SW480 (cell line): ENCODE measurements at places on chromosomes 5 and 9.

- no peak for DNase-seq
Observed at GRCh38 chr5:139277171-139277570, 16.4 kb upstream of the MATR3 start.

DNA sequence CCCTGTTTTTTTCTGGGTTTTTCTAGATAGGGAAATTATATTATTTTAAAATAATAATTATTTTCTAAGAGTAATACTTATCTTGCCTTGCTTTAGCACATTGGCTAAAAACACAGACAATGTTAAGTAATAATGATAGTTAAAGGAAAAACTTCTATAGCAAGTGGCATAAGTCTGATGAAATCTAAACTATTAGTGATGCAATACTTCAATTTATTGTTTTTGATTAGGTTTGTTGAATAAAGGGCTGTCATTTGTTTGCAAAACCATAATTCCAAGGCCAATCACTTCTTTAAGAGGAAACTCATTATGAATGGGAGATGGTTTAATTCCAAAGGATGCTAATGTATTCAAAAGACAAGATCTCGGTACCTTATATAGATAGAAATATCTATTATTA, 293.8 kb upstream of the FBXL7 start:
- no peak for DNase-seq

- DNase-seq = no peak
Observed at GRCh38 chr9:16406526-16407225, 463.8 kb downstream of the BNC2 start.

DNA sequence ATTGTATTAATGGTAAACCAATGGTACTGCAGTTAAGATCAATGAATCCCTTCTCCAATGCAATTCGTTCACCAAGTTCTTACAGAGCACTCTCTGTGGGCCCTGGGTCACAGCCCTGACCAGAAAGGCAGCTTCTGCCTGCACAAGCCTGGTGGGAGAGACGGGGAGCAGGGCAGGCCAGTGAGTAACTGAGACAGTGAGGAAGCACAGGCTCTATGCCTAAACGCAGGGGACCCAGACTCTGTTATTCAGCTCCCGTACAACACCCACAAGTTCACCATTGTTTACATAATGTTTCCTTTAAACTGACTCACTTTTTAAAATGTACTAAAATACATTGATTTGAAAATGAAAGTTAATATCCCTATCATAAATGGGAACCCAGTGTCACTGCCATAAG, 40.5 kb upstream of the CTSL start:
- DNase-seq = no peak

DNA sequence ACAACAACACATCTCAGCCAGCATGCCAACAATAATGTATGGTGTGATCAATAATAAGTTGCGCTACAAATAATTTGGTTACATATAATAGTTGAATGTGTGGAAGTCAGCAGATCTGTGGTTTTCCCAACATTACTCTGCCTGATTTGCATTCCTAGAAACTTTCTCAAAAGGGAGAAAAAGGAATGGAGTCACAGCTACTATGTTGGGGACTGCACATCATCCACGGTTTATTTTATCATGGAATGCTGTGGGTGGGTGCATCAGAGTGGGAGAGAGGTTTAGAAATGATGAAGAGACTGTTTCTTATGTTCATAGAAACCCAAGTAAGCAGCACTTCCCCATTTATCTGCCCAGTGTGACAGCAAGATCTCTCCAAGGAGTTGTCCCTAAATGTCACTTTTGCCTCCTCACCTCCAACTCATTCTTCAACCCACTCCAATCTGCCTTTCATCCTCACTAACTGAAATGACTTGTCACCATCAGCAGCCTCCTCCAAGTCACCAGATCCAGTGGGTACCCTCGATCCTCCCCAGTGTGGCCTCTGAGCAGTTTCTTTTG, 2.8 kb upstream of the SPOCK1 start:
- no peak for DNase-seq

GRCh38 chr5:75993183-75993582, 90.0 kb upstream of the SV2C start:
- DNase-seq = no peak

GRCh38 chr5:112366987-112367386, 52.1 kb downstream of the EPB41L4A start:
- DNase-seq = no peak

DNA sequence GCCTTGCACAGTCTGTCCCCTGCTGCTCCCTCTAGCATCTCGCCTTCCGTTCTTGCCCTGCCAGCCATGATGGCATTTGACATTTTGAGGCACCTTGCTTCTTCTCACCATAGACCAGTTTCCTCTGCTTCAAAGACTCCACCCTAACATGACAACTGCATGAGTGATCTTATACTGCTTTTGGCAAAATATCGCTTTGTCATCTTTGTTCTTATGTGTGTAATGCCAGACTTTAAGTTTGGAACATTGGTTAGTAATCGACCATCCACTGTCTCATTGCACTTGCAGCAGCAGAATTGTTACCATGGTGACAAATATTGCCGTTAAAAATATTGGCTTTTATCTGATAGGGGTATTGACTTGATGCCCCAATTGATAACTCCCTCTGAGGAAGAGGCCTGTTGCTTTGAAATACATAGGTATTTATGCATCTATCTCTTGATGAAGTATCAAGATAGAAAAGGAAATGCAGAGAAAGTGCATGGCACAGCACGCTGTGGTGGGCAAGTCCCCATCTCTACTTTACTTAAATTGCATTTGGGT, 6.8 kb downstream of the GARIN3 start:
- DNase-seq = no peak

GRCh38 chr9:82681809-82682208, 381.1 kb downstream of the RASEF start:
- DNase-seq = no peak

DNA sequence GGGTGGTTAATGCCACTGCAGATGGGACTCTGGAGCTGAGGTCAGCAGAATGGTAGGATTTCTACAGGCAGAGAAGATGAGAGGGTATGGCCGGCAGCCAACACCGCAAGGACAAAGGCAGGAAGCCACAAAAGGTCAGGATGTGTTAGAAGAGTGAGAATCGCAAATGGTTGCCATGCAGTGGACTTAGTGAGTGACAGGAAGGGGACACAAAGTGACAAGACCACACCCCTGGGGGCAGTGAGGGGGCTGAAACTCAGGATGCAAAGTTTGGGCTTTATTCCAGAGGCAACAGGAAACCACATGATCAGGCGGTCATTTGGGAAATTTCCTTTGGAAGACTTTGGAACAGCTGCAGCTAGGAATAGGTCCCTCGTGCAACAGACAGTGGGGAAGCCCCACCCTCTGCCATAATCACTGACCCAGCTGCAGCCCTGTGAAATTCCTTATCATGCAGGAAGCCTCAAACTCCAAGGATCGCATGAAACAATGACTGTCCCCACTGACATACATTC, 14.2 kb upstream of the CCDC180 start:
- DNase-seq = peak; percentile 87

GRCh38 chr5:5983261-5983980, 394.9 kb downstream of the MED10 start:
- no peak for DNase-seq

DNA sequence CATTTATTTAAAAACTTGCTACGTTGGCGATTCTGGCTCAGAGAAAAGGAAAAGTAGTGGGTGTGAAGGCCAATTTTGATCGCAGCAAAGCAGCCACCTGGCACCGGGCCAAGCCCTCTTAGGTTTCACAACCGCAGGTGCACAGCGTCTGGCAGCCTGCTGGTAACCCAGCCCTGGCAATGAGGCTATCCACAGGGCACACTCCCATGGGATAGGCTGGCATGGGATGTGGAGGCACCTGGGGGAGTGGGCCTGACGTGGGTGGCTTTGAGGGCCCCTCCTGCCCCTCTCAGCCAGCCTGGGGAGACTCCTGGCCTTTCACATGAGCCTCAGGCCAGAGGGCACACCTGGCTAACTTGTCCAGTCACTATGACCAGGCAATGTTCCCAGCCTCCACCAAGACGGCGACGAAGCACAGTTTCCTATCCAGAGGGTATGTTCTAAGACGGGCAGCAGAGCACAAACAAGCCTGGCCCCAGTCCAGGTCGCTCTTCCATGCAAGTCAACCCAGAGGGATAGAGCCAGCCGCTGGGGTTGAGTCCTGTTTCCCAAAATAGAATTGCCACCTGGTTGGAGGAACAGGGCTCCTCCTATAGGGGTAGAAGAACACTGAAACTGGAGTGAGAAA, 19.0 kb downstream of the CMBL start:
- DNase-seq = peak; percentile 75

DNA sequence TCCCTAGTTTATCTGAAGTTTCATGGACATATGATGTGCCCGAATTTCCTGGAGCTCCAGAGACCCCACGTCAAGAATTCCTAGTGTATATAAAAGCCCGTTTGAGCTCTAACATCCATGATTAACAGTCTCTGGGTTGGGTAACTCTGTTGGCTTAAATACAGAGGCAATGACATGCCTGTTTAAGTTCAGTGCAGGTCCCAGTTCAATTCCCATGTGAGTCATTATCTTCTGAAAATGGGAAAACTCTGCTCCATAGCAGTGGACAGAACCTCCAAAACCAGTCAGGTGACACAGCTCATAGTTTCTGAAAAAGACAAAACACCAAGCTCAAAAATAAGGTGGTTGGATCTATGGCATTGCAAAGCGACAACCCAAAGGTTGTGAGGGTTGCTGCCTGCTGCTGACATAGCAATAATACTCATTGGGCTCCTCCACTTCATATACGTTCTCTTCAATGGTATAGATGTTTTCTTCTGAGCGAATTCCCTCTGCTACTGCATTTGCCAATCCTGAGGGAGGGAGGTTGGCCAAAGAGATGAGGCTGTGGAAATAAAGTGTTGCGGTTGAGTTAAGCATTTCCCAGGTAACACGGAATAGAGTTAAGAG, 22.0 kb downstream of the HAVCR2 start:
- no peak for DNase-seq

GRCh38 chr9:105205787-105206495, 38.5 kb upstream of the SLC44A1 start:
- DNase-seq = no peak

- DNase-seq = peak; percentile 34
Observed at GRCh38 chr9:87862536-87863268, 20.0 kb upstream of the SPATA31E1 start.

- no peak for DNase-seq
Observed at GRCh38 chr9:36170531-36170930, 1.3 kb downstream of the CCIN start.

DNA sequence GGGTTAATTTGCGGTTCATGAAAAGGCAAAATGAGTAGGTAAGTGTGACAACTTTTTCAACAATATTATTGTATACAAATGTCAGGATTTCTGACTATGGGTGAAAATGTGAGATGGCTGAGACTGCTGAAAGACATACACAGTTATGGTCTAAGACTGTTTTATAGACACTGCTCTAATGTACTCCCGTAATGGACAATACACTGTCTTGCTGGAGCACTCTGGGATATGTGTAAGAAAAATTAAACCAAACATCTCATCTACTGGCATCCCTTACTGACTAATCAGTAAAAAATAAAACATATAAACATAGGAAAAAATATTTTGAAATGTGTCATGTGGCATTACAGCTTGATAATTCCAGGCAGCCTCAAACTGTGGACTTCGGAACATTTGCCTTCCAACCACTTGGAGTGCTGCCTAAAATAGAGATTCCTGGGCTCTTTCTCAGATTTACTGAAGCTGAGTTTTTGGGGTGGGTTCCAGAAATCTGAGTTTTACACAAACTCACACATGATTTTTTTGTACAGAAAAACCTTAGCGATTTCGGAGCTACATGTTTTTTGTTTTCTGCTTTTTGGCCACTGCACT, 233.9 kb upstream of the TBCA start:
- no peak for DNase-seq

DNA sequence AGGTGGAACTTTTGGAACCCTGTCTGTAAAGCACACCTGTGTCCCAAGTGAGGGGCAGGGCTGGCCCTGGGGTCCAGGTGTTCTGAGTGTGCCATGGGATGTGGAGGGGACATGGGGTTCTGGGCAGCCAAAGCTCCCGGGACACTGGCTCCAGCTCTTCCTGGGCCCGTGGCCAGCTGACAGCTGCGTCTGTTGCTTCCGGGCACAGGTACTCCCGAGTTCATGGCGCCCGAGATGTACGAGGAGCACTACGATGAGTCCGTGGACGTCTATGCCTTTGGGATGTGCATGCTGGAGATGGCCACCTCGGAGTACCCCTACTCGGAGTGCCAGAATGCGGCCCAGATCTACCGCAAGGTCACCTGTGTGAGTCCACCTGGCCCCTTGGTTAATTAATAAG, 50.7 kb downstream of the WNK2 start:
- no peak for DNase-seq

- DNase-seq = no peak
Observed at GRCh38 chr9:134271338-134272301, 54.6 kb upstream of the RXRA start.

GRCh38 chr5:164303646-164304215, 798.3 kb downstream of the MAT2B start:
- DNase-seq = no peak

GRCh38 chr5:114391321-114391720, 29.5 kb downstream of the KCNN2 start:
- DNase-seq = no peak

- DNase-seq = no peak
Observed at GRCh38 chr5:132667309-132667708, 6.5 kb upstream of the IL4 start.

GRCh38 chr5:179302499-179303185, 42.6 kb downstream of the ADAMTS2 start:
- DNase-seq = no peak

- no peak for DNase-seq
Observed at GRCh38 chr9:127209220-127209619, 55.4 kb upstream of the GARNL3 start.

- DNase-seq = no peak
Observed at GRCh38 chr5:122297587-122298298, 14.3 kb upstream of the SNCAIP start.

DNA sequence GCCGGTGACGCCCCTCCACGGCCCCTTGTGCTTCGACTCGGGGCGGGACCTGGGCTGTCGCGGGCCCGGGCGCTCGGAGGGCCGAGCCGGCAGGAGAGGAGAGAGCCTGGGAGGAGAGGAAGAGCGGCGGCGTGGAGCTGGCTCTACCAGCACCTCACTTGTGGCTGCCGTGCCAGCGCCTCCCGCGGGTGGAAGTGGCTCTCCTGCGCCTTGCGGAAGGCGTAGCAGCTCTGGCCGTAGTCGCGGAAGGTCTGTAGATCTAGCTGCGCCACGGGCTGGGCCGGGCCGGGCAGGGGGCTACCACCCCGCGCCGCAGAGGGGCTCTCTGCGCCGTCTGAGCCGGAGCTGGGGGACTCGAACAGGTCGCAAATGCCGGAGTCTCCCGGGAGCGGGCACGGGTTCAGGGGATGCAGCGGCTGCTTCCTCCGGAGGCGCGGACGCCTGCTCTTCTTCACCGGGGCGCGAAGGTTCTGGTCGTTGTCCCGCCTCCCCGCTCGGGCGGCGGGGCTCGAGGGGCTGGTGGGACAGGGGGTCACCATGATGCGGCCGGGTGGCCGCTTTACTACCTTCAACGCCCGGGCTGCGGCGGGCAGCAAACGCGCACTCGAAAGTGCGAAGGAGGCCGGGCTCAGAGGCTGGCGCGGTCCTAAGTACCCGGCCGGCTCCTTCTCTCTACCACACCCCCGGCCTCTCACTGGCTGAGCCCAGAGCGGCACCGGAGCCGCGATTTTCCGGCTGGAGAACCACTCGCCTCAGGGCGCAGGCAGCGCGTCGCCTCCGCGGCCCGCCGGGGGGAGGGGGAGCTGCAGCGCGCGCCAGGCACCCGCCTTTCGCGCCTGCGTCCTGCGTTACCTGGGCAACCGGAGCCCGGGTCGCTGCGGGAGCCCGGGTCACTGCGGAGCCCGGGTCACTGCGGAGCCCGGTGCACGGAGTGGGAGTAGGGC, at the start of gene CCNO:
Gene CCNO (minus strand): TSS at position 624 of the 944 bp plus-strand sequence. CDS start 85 bp downstream, at position 539.
- DNase-seq = peak; percentile 83
